ENCODE measurements at places on chromosomes 4 and X. TPM values are rescaled to one million over a fixed set of nuclear protein-coding genes. Genes with fewer than 3 reads are reported as not detected.

DNA sequence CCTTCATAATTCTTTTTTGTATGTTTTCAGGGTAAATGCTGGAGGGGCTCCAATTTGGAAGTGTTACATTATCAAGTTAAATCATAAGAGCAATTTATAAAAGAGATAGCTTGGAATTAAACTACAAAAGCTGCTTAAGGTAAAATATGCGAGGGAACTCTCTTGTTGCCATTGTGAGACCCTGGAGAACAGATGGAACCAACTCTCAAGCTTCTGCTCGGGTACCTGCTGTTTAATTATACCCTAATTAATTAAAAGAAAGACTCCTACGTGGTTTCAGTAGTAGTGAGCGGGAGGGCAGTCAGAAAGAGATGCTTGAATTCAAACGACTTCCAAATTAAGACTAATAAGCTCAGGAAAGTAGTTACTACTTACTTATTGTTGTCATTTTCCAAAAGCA is 313.1 kb upstream of the TACR3 start:
- DNase-seq = no peak
- H3K27me3 ChIP-seq = no peaks in the 10 kb centered on the region
- H3K27ac ChIP-seq = no peak overlapping the region
- H3K4me3 ChIP-seq = no peak overlapping the region
- H3K4me1 ChIP-seq = no peaks in the 10 kb centered on the region

DNA sequence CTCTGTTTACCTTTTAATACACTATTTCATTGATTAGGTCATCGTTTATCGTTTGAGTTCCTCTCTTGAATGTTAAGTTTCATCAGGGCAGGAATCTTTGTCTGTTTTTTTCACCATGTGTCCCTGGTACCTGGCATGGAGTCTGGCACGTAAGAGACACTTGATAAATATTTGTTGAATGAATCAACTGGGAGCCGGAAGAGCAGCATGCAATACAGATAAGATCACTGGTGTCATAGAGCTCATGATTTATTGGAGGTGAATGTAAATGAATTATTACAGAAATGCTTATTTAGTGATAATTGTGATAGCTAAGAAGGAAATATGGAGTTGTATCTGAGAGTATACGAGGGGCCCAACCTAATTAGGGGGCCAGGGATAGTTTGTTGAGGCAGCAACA is 62.8 kb downstream of the UCHL1 start:
- H3K36me3 ChIP-seq = no peaks in the 10 kb centered on the region
- no peak overlapping the region for H3K27ac ChIP-seq

- H3K4me1 ChIP-seq = peaks cover 20% of the 10 kb centered on the region
- H3K27me3 ChIP-seq = peaks cover 4% of the 10 kb centered on the region
- no peaks in the 10 kb centered on the region for H3K36me3 ChIP-seq
- peak; percentile 62 for DNase-seq
- H3K4me3 ChIP-seq = no peak overlapping the region
These were observed 146.2 kb upstream of the SCML1 start for GRCh38 chrX:17590892-17591740.

- peaks cover 2% of the 10 kb centered on the region for H3K27me3 ChIP-seq
- no peak overlapping the region for H3K4me3 ChIP-seq
- DNase-seq = no peak
- no peaks in the 10 kb centered on the region for H3K4me1 ChIP-seq
These were observed 153.9 kb downstream of the UNC5C start for GRCh38 chr4:95394752-95395306.

GRCh38 chr4:8307121-8307520 is 37.6 kb downstream of the HTRA3 start:
- peaks cover 4% of the 10 kb centered on the region for H3K27me3 ChIP-seq
- H3K27ac ChIP-seq = no peak overlapping the region
- H3K36me3 ChIP-seq = no peaks in the 10 kb centered on the region
- no peak overlapping the region for H3K4me3 ChIP-seq

DNA sequence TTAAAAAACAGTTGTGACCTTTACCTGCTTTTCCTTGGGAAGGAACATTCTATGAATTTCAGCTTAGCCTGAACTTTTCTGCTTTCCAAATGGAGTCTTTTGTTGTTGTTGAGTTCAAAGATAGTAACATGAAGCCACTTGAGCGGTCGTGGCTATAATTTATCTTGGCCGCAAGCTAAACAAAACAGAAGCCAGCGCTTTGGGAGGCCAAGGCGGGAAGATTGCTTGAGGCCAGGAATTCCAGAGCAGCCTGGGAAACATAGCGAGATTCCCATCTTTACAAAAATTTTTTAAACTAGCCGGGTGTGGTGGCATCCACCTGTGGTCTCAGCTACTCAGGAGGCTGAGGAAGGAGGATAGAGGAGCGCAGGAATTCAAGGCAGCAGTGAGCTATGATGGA is 29.9 kb downstream of the TKTL1 start:
- no peak overlapping the region for H3K4me3 ChIP-seq
- no peak overlapping the region for H3K27ac ChIP-seq
- no peak for DNase-seq
- H3K36me3 ChIP-seq = no peaks in the 10 kb centered on the region

GRCh38 chr4:5930876-5931275 is 38.0 kb upstream of the CRMP1 start:
- peaks cover 7% of the 10 kb centered on the region for H3K27me3 ChIP-seq
- H3K4me3 ChIP-seq = no peak overlapping the region
- DNase-seq = no peak
- H3K36me3 ChIP-seq = no peaks in the 10 kb centered on the region

DNA sequence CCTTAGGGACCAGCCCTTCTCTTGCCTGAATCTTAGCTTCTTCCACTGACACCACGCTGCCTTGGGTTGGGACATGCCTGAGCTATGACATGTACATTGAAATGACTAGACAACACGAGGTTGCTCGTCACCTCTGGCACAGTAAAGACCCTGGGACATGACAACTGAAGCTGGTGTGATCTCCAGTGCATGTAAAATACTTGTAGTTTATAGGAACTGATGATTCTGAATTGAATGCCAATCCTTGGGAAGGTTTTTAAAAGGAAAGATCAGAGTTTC is 100.7 kb upstream of the PGRMC2 start:
- H3K27me3 ChIP-seq = no peaks in the 10 kb centered on the region
- no peaks in the 10 kb centered on the region for H3K4me1 ChIP-seq
- DNase-seq = no peak
- no peaks in the 10 kb centered on the region for H3K36me3 ChIP-seq
- no peak overlapping the region for H3K4me3 ChIP-seq

DNA sequence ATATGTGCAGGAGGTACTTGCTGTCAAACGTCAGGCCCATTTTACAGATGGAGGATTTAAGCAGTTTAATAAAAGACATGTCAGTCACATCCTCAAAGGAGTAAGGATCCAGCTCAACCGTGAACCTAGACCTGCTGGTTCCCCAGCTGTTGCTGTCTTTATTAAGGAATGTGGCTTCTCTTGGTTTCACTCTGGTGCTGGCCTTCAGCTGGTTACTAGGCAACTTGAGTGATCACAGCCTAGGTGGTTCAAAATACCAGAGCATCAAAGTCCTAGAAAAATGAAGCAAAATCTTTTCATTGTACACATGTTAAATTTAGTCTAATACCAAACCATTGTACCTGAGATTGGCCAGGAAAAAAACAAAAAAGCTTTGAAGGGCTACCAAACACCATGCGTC is 32.7 kb upstream of the GLRA2 start:
- H3K27me3 ChIP-seq = no peaks in the 10 kb centered on the region
- peaks cover 18% of the 10 kb centered on the region for H3K4me1 ChIP-seq
- no peak overlapping the region for H3K4me3 ChIP-seq
- no peaks in the 10 kb centered on the region for H3K36me3 ChIP-seq
- H3K27ac ChIP-seq = no peak overlapping the region

- no peak overlapping the region for H3K4me3 ChIP-seq
- peaks cover 6% of the 10 kb centered on the region for H3K36me3 ChIP-seq
- peaks cover 89% of the 10 kb centered on the region for H3K27me3 ChIP-seq
- H3K4me1 ChIP-seq = peaks cover 26% of the 10 kb centered on the region
These were observed 17.6 kb downstream of the NKX3-2 start for GRCh38 chr4:13526658-13527057.

GRCh38 chrX:153905481-153906095 is 1.1 kb downstream of the AVPR2 start:
- no peaks in the 10 kb centered on the region for H3K36me3 ChIP-seq
- peaks cover 36% of the 10 kb centered on the region for H3K4me1 ChIP-seq
- no peak overlapping the region for H3K4me3 ChIP-seq
- DNase-seq = no peak

- DNase-seq = peak; percentile 89
- peaks cover 53% of the 10 kb centered on the region for H3K4me1 ChIP-seq
- H3K27me3 ChIP-seq = peaks cover 2% of the 10 kb centered on the region
- peak overlapping the region; percentile 78 for H3K4me3 ChIP-seq
- no peaks in the 10 kb centered on the region for H3K36me3 ChIP-seq
- H3K27ac ChIP-seq = peak overlapping the region; percentile 83
These were observed 50.8 kb upstream of the TRIM2 start for GRCh38 chr4:153153339-153153871.

DNA sequence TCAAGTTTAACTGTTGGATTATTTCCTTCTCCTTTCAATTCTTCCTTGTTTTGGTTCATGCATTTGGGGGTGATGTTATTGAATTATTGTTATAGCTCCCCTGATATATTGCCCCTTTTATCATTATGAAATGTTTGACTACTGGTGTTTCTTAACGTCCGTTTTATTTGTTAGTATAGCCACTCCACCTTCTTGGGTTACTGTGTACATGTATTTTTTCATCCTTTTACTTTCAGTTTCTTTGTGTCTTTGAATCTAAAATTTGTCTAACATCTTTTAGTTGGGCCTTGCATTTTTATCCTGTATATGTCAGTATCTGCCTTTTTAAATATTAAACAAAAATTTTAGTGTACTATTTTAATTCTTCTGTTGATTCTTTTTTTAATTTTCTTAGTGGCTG is 88.7 kb downstream of the TNIP2 start:
- DNase-seq = no peak
- peaks cover 23% of the 10 kb centered on the region for H3K4me1 ChIP-seq
- H3K4me3 ChIP-seq = no peak overlapping the region

- H3K4me1 ChIP-seq = no peaks in the 10 kb centered on the region
- DNase-seq = no peak
- no peaks in the 10 kb centered on the region for H3K27me3 ChIP-seq
- no peak overlapping the region for H3K27ac ChIP-seq
These were observed 782.3 kb downstream of the PCDH18 start for GRCh38 chr4:136749989-136750388.

DNA sequence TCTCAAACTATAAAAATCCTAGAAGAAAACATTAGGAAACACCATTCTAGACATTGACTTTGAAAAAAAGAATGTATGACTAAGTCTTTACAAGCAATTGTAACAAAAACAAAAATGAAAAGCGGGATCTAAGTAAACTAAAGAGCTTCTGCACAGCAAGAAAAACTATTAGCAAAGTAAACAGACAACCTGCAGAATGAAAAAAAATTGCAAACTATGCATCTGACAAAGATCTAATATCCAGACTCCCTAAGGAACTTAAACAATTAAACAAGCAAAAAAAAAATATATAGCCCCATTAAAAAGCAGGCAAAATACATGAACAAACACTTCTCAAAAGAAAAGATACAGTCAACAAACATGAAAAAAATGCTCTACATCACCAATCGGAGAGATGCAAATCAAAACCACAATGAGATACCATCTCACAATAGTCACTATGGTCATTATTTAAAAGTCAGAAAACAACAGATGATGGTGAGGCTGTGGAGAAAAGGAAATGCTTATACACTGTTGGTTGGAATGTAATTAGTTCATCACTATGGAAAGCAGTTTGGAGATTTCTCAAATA is 168.1 kb downstream of the EPHA5 start:
- no peaks in the 10 kb centered on the region for H3K27me3 ChIP-seq
- H3K4me3 ChIP-seq = no peak overlapping the region
- no peak for DNase-seq
- no peak overlapping the region for H3K27ac ChIP-seq
- H3K4me1 ChIP-seq = no peaks in the 10 kb centered on the region

GRCh38 chr4:133160853-133161252 is 11.8 kb downstream of the PCDH10 start:
- H3K36me3 ChIP-seq = no peaks in the 10 kb centered on the region
- no peak for DNase-seq
- H3K27ac ChIP-seq = no peak overlapping the region
- no peaks in the 10 kb centered on the region for H3K27me3 ChIP-seq
- H3K4me1 ChIP-seq = no peaks in the 10 kb centered on the region

DNA sequence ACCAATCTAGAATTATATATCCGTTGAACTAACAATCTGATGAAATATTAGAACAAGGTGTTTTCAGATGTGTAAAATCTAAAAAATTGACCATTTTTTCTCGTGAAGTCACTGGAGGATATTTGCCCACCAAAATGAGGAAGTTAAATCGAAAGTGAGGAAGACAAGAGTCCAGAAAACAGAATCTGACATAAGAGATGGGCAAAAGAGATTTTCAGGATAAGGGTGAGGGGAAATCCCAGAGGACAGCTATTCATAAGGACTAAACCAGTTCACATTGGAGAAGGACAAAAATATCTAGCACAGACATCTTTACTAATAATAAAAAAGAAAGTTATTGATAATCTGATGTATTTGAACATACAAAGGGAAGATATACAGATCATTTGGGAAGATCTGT is 18.7 kb upstream of the ALG13 start:
- no peak overlapping the region for H3K27ac ChIP-seq
- DNase-seq = no peak
- H3K36me3 ChIP-seq = no peaks in the 10 kb centered on the region
- no peaks in the 10 kb centered on the region for H3K4me1 ChIP-seq

DNA sequence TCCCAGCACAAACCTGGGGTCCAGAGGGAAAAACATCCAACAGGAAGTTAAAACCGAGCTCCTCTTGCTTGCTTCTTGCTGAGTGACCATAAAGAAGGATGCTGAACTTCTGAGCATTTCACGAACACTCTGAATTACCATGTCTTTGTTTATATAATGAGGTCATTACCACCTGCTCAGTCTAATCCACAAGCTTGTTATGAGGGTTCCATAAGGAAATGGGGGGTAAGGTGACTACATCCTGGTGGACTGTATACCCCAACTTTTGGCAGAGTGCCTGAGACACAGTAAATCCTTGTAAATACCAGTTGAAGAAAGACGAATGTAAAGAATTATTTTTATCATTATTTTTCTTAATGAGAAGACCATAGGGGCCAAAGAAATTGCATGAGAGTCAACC is 16.8 kb downstream of the CCDC149 start:
- H3K4me1 ChIP-seq = no peaks in the 10 kb centered on the region
- H3K27ac ChIP-seq = no peak overlapping the region
- H3K36me3 ChIP-seq = no peaks in the 10 kb centered on the region
- no peak for DNase-seq
- H3K27me3 ChIP-seq = no peaks in the 10 kb centered on the region

The AFP gene
- total RNA-seq = not detected

The REPS2 gene
- total RNA-seq = not detected

The NLGN4X gene
- total RNA-seq = not detected

The ADGRL3 gene
- total RNA-seq = not detected

The IRS4 gene
- not detected for total RNA-seq

The PRRG1 gene
- total RNA-seq = not detected

The SPATA4 gene
- total RNA-seq = not detected

The USP17L13 gene
- total RNA-seq = not detected

The NDST3 gene
- total RNA-seq = not detected

The PPP4R3C gene
- not detected for total RNA-seq

The ARMCX2 gene
- total RNA-seq = 9.7 TPM

The GSX2 gene
- total RNA-seq = not detected

The PRKG2 gene
- 0.24 TPM for total RNA-seq

Data from activated CD4-positive, alpha-beta memory T cell treated with anti-CD3 and anti-CD28 coated beads for 36 hours (primary cell).